ENCODE measurements at places on chromosomes 6 and 20.

GRCh38 chr6:999552-999951 is 306.6 kb upstream of the EXOC2 start:
- DNase-seq, result no peak

- no peak for DNase-seq
Observed at GRCh38 chr6:142784344-142784743, 160.6 kb downstream of the HIVEP2 start.

- DNase-seq, result no peak
Observed at GRCh38 chr6:27096834-27097511, 150.5 kb upstream of the PRSS16 start.

DNA sequence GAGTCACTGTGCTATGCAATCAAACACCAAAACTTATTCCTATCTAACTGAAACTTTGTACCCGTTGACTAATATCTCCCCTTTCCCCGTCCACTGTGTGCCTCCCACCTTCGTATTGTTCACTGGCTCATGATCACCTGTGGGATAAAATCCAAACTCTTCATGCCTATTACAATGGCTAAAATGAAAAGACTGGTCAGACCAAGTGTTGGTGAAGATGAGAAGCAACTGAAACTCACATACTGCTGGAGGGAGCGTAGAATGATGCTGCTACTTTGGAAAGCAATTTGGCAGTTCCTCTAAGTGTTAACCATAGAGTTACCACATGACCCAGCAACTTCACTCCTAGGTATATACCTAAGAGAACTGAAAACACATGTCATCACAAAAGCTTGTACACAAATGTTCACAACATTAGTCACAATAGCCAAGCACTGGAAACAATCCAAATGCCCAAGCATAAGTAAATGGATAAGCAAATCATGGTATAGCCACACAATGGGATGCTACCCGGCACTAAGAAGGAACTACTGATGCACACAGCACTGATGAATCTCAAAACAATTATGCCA is 13.1 kb downstream of the RPS10 start:
- DNase-seq, result no peak

DNA sequence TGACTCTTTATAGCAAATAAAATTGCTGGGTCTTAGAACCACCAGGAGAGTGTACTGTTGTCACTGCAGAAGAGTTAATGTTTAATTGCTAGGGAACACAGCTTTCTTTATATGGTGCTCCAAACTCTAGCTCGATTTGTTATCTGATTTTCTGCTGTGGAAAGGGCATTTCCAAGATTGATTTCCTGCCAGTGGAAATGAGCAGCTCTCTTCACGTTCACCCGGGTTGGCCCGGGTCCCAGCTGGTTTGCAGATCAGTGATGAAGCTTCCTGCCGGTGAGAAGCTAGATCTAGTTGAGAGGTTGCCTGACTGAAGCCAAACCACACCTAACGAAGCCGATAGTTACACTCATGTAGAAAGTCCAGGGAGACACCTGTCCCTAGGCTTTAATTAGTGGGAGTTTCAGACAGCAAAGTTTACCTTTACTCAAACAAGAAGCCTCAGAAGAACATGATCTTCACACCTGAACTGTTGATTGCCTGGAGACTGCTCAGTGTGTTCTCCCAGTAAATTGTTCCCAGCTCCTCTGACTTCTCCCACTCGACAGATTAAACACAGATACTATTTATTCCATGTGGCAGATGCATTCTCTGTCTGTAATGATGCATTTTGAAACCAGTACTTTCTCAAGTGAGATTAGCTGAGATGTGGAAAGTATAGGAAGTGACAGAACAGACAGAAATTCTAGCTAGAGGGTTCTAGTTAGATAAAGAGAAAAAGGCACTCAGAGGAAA is 27.8 kb downstream of the PAQR8 start:
- no peak for DNase-seq
